Pancreas (tissue), 10 donors: ENCODE measurements at places on chromosomes 16 and 17. TPM values are rescaled to one million over a fixed set of nuclear protein-coding genes. Genes with fewer than 3 reads are reported as not detected.

DNA sequence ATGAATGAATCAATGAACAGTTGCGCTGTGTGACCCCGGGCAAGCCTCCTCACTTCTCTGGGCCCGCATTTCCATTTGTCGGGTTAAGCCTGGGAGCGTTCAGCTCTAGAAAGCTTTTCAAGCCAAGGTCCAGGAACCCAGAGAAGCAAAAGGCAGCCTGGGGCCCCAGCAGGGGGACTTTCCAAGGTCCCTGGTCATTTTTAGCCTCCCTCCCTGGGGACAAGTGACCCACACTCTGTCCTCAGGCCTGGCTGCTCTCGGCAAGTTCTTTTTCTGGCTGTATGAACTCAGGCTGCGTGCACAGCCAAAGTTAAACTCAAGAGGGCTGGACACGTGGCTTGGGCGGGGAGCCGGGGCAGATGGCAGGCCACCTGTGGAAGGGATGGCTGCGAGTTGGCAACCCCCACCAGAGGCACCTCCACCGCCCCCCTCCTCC is 41.4 kb upstream of the CIBAR2 start:
- no peak for DNase-seq

DNA sequence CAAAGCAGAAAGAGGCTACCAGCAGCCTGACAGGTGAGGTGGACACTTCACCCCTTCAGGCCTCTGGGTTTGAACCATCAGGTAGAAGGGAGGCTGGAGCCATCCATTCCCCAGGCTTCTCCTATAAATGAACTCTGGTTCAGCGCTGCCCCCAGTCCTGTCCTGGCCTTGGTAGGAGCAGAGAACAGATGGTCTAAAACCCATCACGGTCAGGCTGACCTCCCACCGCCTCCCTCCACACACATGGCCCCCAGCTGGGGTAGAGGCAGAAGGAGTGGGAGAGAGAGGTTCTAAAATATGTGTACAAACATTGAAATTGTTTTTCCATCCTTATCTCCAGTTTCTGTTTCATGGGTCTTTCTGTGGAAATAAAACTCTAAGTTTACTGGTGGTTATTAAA is 59.7 kb upstream of the DNAJA2 start:
- no peak for DNase-seq

DNA sequence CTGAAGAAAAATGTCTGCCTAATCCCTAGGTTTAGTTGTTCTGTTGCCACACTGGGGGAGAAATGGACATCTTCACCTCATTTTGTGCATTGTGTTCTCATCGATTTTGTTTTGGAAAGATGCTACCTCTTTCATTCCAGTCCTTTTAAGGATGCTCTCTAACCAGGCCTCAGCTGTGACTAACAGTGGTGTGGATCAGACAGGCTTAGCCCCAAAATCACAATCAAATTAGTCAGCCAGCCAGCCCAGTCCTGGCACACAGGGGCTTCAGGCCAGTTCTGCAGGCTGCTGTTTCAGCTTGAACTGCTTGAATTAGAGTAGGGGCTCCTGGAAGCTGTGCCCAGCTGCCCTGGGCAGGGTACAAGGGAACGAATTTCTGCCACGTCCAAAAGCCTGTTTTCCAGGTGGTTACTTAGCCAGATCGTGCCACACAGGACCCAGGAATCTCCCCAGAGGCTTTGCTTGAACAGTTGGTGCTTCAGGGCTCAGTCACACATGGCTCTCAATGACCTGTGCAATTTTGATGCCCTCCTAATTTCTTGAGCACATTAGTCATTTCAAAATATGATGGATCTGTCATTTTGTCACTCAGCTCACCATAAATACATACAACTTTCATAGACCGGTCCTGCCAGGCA is 60.7 kb downstream of the CLEC16A start:
- no peak for DNase-seq

GRCh38 chr17:82959242-82959930 is 119.6 kb upstream of the ZNF750 start:
- no peak for DNase-seq

DNA sequence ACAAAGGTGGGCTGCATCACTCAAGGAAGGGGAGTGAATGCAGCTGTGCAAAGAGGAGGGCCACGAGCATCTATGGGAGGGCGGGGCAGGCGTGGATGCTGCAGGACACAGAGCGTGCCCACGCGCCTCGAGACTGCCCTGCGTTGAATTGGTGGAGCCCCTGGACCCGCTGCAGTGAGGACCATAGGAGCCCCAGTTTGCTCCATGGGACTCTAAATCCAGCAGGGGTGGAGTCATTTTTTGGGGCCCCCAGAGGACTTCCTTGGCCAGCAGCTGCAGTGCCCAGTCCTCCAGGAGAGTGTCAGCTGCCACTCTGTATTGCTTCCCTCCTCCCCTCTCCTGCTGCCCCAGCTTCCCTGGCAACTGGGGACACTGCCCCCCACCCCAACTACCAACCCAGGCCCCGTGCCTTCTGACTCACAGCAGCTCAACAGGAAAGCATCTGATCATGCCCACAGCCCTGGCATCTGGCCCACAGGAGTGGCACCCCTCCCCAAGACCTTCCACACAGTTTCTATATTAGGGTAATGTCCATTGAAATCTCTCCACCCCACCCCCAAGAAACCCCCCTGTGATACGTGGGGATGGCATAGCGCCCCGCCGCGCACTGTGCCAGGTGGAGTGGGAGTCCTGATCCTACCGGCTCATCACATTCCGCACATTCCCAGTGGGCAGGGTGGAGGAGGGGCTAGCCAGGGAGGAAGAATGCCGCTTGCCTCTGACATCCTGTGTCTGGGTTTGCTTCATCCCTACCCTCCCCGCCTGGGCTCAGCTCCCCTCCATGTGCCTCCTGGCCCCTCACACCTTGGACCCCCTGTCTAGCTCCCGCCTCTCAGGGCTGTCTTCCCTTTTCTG is 27.8 kb upstream of the ITGA3 start:
- no peak for DNase-seq

Gene ROGDI
- 55.0 TPM for polyA plus RNA-seq

Gene CLEC18B
- polyA plus RNA-seq, result 1.2 TPM
